Hematopoietic multipotent progenitor cell treated with erythropoietin and hydrocortisone succinate and interleukin-3 and kit ligand, for 4 days (in vitro differentiated cells): ENCODE measurements at places on chromosomes 13 and 19.
A peak's percentile ranks its signal among the peaks of the same experiment; 100 is the strongest.

DNA sequence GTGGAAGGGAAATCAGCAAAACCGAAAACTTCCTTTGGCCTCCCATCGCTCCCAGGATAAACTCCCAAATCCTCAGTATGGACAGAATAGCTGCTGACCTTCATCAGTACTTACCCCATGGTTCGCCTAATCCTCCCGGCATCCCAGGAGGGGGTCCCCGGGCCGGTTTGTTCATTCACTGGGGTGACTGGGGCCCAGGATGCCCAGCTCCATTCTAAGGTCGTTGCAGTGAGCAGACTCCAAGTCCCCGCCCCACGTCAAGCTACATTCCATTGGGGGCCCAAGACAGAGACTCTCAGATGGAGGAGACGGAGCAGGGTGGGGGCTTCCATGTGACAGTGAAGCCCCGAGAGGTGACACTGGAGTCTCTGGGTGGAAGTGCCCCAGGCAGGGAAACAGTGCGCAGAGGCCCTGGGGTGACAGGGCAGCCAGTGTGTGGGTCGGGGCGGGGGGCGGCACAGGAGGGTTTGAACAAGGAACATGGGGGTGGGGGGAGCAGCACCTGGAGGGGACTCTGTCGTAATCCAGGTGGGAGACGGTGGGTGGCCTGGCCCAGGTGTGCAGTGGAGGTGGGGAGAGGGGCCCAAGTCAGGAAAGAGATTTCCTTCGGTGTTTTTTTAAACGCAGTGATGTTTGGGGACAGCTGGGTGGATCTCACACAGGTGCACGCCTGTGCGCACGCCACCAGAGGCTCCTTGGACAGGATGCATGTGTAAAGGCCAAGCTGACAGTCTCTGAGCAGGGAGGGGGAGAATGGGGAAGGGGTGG is 5.1 kb downstream of the SSBP4 start:
- no peak for DNase-seq

DNA sequence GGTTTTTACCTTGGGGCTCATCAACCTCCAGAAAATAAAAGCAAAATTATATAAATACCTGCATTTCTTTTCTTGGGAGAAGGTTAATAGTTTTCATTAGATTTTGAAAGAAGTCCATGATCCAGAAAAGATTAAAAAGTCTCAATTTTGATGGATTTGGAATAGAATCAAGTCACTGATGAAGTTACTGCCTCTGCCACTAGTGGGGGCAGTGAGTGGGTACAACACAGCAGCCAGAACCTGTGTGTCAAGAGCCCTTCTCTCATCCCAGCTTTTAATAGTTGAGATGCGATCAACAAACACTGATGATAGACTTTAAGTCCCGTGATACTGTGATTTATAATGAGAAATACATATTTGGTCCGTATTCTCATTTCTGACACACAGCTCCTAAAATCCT is 686.7 kb downstream of the DIAPH3 start:
- peak; percentile 14 for DNase-seq

DNA sequence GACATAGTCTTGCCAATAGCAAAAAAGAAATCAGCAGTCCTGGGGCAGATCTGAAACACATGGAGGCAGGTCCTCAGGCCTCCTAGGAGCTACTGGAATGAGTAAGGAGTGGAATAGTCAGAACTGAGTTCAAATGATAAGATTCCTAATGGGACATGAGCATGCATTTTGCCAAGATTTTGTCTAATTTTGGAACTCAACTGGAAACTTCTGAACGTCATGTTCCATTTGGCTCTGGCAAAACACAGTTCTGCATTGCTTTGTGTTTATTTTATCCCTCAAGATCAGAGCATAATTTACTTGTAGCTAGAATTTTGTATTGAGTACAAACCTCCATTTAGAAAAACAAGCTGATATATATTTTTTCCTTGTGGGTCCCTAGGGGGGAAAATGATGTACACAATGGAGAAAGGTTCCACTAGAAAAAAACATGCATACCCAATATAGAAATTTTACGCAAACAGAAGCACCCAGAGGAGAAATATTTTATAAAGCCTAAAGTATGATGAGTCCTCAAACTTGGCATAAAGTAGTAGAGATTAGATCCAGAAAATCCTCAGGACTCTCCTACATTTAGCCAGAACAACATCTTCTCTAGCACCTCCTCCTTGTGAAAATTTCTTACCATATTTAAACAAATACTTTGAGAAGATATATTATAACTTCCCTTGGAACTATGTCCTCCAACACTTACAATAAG is 149.0 kb upstream of the SERP2 start:
- DNase-seq = no peak

DNA sequence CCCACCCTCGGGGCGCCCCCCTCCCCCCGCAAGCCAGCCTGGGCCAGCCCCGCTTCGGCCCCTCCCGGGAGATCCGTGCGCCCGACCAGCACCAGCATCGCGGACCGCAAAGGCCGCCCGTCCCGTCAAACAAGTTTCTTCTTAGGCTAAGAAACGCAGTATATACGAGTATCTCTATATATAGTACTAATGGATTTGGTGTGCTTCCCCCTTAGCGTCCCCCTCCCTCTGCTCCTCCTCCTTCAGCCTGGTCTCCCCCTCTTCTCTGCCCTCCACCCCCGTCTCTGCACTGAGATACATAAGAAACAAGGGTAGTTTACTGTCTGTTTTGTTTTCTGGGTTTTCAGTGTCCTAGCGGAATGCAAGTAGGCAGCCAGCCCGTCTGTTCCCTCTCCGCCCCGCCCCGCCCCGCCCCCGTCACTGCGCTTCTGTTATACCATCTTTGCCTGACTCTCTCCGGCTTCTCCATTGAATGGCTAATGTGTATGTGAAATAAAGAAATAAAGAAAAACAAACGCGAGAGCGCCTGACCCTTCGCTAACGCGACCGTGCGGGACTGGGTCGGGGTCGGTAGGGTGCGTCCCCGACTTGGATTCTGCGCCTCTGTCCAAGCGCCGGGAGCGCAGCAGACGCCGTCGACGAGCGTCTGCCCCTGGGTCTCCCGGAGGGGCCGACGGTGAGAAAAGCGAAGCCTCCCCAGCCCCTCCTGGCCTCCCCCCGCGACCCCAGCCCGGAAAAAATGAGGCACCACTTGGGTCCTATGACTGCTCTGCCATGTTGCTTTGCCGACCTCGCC is 4.2 kb downstream of the LYL1 start:
- DNase-seq = peak; percentile 93

DNA sequence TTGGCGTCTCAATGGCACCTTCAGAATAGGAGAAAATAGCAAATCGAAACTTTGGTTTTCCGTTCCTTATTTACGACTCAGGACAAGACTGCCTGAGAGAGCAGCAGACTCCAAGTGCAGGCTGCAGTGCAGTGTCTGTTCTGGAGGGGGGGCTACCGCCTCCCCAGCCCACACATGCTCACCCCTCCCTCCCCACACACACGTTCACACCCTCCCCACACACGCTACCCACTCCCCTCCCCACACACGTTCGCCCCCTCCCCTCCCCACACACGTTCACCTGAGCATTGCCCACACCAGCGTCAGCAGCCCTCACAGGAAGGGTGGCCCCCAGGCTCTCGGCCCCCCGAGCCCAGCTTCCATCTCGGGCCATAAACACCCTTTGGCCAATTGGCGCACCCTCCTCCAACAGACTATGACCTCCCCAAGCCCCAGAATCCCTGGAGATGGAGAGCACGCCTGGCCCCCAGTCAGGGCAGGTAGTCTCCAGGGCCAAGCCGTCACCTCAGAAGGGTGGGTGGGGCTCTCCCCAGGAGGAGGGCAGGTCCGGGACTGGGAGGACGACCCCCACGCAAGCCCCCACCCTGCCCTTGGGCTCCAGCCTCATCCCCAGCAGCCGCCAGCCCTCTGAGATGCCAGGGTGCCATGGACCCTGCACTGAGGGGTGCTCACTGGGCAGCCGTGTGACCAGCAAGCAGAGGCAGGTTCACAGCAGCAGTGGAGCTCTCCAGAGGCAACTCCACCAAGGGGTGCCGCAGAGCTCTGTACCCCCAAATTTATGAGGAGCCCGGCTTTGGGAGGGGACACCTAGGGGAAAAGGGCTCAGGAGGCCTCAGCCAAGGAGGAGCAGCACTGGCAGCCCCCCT is 27.5 kb downstream of the RASA3 start:
- no peak for DNase-seq

DNA sequence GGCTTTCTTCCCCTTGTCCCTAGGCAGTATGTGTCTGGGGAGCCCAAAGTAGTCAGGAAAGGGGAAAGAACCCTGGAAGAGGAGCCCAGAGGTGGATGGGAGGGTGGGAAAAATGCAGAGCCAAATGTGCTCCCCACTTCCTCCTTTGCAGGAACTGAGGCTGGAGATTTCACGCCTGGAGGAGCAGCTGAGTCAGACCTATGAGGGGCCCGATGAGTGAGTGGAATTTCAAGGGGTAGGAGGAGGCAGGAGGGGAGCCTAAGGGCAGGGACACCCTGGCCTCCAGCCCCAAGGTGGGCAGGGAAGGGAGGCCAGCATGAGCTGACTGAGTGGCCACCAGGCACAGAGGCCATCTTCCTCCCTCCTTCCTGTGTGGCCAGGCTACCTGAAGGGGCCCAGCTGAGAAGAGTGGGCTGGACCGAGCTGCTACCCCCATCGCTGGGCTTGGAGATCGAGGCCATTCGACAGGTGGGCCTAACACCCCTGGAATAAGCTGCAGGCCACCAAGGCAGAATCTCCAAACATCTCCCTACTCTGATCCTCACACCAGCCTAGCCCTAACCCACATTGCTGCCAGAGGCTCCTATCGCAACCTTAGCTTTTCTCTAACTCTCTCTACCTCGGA is 14.3 kb downstream of the PTH2 start:
- DNase-seq = no peak

GRCh38 chr19:46955813-46956371 is 63.7 kb upstream of the NPAS1 start:
- no peak for DNase-seq

GRCh38 chr19:29579308-29579910 is 26.7 kb upstream of the POP4 start:
- no peak for DNase-seq

DNA sequence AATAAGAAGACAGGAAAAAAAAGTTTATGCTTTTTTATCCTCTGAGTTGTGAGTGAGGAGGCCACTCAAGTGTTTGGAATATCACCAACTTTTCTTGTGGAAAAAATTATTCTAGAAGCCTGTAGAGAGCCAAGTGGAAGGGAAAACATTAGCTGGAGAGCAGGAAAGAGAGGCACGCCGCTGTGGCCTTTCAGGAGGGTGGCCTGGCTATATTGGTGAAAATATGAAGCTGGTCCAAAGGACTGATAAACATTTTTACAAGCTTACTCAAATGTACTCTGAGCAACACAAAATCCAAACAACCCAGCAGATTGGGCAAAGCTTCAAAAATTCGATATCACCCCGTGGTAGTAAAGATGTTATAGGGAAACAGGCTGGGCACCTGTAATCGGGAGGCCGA is 2.3 kb upstream of the EIF3G start:
- DNase-seq = no peak

DNA sequence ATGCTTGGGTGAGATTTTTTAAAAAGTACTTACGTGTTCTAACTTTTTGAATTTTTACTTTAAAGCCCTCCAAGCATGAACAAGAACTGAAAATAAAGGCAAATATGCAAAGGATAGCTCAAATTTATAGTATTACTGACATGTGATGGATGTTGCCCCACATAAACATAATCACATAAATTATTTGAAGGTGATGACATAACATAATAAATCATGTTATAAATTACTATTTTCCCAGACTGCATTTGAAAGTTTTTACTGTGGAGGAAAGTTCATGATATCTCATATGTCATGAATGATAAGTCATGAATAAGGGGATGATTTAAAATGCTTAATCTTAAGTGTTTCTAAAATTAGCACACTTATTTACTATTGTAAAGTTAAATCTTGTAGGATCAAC is 705.7 kb upstream of the SLITRK1 start:
- DNase-seq = no peak

DNA sequence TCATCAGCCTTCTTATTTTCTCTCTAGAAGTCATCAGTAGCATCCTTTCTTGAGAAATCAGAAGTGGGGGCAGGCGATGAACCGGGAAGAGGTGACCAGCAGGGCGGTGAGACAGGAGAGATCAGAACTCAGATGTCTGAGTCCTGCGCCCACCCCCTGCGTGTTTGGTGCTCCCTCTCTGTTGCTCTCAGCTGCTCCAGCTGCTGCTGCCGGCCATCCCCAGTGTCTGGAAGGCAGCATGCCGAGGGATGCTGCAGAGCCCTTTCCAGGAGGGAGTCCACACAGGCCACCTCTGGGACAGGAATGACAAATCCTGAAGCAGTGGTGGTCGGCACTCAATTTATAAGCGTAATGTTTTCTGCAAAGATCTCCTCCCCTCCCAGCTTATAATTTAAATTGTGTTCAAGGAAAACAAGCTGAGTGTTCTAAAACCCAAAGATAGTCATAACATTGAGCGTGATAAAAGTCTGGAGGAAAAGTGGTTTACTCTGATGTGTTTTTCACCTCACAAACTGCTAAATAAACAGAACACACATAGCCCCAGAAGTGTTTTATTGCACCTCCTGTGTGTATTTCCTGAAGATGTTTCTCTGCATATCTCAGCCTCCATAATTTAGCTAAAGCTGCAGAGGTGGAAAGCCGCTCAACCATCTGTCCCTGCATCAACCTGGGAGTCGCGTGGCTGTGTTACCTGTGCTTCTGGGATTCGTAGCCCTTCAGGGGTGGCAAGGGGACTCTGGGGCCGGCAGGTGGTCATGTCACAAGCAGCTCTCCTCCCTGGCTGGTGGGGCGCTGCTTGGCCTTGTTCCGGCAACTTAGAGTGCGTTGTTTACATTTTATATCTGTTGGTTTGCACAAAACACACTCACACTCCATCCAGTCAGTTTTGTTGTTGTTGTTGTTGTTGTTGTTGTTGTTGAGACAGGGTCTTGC is 191.2 kb downstream of the USP12 start:
- no peak for DNase-seq

DNA sequence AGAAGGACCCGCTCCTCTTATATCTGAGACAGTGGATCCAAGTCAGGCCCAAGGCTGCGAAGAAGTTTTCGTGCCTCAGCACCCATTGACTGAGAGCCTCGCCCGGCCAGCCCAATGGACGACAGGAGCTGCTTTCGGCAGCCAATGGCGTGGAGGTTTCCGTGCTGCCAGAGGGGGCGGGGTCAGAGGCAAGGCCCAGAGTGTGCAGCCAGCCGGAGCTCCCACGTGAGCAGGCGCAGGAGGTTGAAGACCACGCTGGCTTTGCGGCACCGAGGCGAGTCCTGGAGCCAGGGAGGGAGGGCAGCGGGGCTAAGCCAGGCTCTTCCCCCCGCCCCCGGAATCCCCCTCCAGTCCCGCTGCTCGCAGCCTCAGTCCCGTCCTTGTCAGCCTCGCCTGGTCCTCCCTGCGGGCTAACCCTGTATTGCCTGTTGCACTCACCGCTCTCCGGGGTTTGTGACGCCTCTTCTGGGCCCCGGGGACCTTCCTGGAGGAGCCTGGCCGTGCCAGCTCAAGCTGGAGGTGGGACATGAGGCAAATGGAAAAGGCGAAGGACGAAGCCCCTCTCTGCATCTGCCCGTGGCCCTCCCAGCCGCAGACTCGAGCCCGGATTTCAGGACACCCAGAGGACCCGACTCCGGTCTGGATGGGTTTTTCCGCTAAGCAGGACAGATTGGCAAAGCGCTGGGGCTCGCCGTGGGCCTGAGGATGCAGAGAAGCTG is 1.5 kb downstream of the IFNL4 start:
- peak; percentile 48 for DNase-seq
